Astrocyte of the cerebellum (primary cell): ENCODE measurements at places on chromosomes 2 and 18.

GRCh38 chr2:7516484-7517063 lies 599.4 kb downstream of the RNF144A start:
- no peak for DNase-seq

DNA sequence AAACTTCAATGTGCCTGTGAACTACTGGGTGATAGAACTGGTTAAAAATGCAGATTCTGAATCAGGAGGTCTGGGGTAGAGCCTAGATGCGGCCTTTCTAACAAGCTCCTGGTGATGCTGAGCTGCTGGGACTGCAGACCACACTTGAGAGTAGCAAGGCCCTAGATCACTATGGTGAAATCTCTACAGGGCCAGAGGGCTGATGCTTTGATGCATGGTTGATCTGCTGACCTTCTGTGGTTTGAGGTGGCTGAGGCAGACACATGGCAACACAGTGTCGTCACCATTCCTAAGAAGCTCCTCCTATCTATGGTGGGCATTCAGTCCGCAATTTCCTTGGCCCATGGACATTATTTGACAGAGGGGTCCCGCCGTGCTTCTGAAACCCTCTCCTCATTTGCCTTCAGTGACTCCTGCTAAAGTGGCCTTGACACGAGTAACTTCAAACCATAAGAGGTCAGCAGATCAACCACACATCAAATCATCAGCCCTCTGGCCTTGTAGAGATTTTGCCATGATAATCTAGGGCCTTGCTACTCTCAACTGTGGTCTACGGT lies 19.8 kb downstream of the CCDC68 start:
- DNase-seq, result no peak

DNA sequence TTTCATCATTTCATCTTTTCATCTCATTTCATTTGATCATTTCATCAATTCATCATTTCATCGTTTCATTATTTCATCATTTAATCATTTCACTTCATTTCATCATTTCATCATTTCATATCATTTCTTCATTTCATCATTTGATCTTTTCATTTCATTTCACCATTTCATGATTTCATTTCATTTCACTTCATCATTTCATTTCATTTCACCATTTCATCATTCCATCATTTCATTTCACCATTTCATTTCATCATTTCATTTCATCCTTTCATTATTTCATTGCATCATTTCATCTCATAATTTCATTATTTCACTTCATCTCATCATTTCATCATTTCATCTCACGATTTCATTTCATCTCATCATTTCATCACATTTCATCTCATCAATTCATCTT lies 127.8 kb downstream of the ANKRD30BL start:
- no peak for DNase-seq

DNA sequence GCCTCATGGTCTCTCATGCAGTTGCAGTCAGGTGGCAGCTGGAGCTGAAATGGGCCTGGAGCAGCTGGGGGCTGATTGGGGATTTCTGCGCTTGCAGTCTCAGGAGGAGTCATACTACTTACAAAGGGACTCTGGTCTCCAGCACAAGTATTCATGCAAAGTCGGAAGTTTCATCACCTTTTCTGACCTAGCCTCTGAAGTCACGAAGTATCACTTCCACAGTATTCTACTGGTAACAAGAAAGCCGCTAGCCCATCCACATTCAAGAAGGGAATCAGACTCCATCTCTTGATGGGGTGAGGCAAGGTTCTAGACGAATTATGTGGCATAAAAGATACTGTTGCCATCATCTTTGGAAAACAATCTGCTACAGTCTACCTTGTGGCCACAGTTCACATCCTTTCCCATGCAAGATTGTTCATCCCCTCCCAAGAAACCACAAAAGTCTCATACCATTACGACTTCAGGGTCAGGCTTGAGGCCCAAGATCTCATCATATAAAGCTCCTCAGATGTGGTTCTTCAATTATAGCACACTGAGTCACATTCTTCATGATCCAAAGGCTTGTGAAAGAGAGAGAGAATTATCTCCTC lies 95.3 kb downstream of the SMC6 start:
- no peak for DNase-seq

DNA sequence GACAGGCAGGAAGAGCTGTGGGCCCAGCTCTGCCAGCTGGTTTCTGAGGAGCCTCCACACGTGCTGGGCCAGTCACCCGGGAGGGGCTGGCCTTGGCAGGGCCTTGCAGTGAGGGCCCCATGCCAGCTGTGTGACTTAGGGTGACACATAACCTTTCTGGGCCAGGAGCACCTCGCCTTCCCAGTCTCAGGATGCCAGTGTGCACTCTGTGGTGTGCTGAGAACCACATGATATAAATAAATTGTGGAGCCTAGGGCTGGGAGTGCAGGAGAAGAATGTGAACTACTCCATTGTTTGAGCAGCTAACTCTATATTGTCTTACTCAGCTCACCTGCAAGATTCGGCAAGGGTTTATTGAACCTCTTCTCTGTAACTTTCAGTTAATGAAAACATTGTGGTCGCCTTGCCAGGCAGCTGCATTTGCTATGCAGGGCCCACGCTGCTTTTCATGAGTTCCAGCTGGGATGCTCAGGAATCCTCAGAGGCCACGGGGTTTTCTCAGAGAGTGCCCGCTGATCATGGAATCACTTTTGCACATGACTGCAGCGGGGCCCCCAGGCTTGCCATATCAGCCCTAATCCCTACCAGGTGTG lies 222.3 kb downstream of the SH3RF3 start:
- peak; percentile 62 for DNase-seq

GRCh38 chr2:31812051-31812798 lies 198.6 kb downstream of the MEMO1 start:
- DNase-seq, result no peak

GRCh38 chr18:9803698-9804516 lies 81.9 kb upstream of the TXNDC2 start:
- DNase-seq, result no peak

DNA sequence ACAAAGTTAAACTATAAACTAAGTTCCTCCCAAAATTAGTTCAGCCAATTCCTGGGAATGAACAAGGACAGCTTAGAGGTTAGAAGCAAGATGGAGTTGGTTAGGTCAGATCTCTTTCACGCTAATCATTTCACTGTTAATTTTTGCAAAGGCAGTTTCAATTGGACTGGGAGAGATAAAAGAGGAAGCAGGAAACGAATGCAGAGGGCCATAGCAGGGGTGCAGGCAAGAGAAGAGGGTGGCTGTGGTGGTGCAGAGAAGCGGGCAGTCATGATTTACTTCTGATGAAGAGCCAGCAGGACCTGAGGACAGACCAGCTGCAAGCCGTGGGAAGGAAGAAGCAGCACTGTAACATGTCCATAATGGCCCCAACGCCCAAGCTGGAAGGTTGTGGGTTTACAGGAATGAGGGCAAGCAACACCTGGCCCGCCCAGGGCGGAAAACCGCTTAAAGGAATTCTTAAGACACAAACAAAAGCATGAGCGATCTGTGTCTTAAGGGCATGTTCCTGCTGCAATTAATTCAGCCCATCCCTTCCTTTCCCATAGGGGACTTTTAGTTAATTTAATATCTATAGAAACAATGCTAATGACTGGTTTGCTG lies 4.1 kb upstream of the RMP24 start:
- no peak for DNase-seq

GRCh38 chr18:80041424-80041823 lies 7.2 kb downstream of the RBFA start:
- no peak for DNase-seq

GRCh38 chr18:26082475-26082874 lies 7.9 kb downstream of the SS18 start:
- no peak for DNase-seq

DNA sequence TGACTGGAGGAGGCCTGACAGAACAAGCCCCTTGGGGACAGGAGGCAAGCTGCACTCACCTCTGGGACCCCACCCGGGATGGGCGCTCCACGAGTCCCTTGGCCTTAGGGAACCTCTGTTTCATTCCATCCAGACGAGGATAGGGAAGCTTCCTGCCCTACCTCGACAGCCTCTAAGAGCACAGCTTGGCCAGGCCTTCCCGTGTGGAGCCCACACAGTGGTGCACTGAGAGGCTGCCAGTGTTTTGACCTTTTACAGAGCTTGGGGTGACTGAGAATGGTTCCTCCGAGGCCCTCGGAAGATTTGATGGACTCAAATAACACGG lies 91.4 kb upstream of the SMAD7 start:
- no peak for DNase-seq

GRCh38 chr2:11679486-11680181 lies 9.6 kb upstream of the NTSR2 start:
- no peak for DNase-seq

GRCh38 chr2:27278010-27278409 lies 2.8 kb downstream of the DNAJC5G start:
- DNase-seq, result no peak

DNA sequence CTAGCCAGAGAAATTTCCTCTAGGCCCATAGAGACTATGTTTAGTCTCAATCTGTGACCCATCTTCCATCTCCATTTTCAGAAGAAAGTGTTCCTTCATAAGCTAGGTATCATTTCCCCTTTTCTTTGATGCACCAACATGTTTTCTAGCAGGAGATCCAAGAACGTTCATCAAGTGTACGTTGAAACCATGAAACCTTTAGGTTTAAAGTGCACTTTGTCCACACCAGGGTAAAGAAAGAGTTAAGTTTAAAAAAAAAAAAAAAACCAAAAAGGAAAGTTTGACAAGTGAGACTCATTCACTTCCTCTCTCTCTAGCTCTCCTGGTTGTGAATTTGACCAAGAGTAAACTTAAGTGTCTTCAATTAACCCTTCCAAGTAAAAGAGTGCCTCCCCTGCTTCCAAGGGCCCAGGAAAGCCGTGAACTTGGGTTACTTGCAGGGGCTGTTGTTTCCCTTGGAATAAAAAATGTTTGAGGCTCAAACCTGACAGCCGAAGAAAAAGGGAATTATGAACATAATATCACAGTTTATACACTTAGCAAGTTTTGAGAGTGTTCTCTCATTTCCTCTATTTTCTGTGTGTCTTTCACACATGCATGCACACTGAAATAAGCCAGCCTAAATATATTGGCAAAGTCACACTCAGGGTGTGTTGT lies 56.7 kb downstream of the LBH start:
- DNase-seq, result no peak
